ENCODE measurements at places on chromosomes 4 and X.

GRCh38 chrX:12497832-12498591 is 293.2 kb upstream of the PRPS2 start:
- no peak for DNase-seq

GRCh38 chr4:184404047-184404446 is 70.3 kb downstream of the IRF2 start:
- no peak for DNase-seq

DNA sequence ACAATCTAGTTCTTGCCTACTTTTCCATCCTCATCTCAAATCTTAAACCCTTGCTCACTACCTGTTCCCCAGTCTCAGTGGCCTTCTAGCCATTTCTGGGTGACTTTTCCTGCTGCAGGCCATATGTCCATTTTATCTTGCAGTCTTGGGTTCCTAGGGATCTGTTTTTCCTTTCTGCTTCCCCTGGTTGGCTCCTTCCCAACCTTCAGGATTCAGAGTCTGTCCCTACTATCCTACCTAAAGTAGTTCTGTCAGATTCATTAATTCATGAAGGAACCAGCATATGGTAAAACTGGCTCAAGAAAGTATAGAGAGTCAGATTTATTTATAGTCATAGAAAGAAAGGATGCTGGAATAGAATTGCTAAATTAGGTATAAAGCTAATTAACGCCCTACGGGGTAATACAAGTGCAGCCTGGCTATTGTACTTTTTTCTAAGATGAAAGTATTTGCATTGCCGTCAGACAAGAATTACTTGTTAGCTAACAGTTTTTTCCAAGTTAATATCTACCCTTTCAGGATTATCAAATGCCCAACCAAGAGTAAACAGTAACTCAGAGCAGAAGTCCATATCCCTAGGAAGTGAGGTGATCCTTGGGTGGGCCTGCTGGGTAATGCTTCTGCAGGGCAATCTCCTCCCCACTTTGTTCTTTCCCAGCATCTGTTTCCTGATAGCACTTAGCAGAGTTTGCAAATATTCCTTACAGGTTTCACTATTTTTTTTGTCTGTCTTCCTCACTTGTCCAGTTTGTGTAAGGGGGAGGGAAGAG is 63.6 kb downstream of the REPS2 start:
- DNase-seq = no peak

GRCh38 chrX:52031371-52031770 is 37.6 kb downstream of the MAGED4B start:
- no peak for DNase-seq

DNA sequence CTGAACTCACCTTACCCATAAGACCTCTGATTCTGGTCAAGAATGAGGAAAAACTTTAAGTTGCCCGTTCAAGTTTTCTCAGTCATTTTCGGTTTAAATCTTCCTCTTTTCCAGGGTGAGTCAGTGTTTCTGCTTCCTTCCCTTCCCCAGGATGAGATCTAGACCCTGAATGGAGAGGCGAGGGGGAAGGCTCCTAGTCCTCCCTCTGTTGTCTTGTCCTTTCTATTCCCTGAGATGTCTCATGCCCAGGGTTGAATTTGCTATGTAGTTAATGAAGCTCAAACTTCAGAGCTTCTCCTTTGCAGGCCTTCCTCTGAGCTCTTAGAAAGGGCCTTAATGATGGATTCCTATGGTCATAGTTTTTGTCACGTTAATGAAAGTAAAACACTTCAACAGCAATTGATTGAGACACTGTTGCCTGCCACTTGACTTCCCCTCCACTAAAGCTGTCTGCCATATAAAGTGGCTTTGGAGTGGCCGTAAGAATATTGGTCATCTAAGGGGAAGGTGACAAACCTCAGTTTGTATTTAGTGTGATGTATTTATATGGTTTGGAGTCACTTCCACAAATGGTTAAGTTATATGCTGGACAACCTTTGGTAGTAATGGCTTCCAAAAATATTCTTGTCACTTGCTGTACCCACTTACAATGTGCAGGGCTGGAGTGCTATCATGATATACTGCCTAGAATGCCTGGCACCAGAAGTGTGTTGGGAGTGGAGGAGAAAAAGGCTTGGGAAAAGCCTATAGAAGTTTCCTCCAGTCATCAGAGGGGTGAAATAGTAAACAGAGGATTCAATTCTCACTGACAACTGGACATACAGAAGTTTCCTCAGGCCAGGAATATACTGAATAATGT is 24.3 kb upstream of the GPRIN3 start:
- no peak for DNase-seq

DNA sequence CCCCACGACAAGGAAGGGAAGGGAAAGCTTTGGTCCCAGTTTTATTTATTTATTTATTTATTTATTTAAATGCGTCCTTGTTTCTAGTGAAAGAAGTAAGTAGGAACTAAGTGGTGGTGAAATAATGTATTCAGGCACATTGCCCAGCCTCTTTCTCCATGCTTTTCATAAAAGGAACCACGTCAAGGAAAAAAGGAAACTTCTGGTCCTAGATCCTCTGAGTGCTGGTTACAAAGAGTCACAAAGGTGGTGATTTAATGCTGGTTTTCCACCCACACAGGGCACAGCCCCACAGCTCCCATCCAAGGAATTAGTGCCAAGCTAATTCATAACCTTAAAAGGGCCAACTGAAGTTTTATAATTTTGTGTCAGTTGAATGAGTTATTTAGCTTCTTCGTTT is 206.6 kb upstream of the GYPA start:
- DNase-seq = no peak

GRCh38 chr4:7967501-7968261 is 28.0 kb upstream of the AFAP1 start:
- DNase-seq = no peak

DNA sequence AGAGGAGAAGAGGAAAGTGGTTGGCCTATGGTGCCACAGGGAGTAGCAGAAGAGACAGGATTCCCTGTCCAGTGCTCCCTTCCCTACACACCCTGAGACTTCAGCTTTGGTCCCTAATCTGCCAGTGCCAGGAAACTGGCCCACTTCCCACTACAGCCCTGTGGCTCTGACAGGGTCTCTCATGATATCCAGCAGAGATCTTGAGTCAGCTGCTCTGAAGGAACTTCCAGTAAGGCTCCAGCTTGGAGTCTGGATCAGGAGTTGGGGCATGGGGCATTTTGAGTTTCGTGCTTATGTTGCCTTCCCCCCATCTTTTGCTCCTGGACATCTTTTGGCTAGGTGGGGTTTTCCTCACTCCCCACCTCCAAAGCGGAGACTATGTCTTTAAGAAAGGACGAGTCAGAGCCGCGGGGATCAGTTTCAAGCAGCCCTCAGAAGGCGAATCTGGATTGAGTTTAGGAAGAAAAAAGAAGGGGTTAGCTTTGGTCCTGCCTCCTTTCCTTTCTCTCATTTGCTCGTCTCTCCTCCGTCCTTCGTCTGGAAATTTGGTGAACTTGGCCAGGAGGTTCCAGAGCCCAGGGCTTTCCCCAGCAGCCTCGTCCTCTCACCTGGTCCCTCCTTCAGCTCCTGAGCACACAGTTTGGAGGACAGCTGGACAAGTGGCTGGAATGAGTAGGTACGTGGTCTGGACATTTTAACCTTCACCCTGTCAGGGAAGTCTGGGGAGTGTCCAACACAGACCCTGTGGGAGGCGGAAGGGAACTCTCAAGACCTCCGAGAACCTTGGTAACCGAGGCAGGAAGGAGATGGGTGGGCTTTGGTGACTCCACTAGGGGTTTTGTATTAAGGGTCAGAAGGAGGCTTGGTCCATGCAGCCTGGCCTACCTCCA is 104.4 kb downstream of the RTL5 start:
- DNase-seq = no peak

- no peak for DNase-seq
Observed at GRCh38 chr4:52625216-52625615, 33.9 kb downstream of the USP46 start.

DNA sequence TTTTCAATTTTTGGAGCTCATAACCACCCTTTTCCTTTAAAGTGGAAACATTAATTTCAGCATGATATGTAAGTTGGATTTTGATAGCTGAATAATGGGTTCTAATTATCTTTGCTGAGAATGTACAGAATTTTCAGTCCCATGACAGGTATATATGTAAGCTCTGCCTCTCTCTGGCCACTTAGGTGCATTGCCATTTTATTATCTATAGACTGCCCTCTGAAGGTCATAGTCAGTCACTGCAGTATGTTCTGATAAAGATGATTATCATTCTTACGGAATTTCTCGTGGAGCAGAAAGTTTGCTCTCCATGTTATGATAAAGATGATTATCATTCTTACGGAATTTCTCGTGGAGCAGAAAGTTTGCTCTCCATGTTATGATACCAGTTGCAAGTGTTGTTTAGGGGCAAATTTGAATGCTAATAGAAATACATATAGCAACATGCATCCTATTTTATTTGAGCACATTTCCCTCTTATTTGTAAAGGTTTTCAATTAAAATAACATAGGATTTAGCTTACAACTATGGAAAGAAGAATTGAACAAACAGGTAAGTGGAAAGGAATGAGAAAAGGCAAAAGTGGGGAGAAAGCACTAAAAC is 10.4 kb downstream of the AFP start:
- peak; percentile 69 for DNase-seq

DNA sequence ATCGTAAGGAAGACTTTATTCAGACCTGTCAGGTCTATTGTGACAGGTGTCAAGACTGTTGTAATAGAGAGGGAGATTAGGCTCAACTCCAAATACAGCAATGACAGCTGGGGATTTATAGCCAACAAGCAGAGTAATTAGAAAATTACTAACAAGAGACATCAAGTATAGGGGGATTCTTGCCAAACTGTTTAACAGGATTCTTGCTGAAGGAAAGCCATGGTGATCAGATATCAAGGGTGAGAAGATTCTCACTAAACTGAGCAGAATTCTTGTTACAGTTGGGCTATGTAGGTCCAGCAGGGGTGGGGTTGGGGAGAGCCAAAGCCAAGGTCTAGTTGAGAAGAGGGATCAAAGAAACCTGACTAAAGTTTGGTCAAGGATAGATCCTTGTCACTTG is 461.0 kb upstream of the GALNT7 start:
- no peak for DNase-seq

DNA sequence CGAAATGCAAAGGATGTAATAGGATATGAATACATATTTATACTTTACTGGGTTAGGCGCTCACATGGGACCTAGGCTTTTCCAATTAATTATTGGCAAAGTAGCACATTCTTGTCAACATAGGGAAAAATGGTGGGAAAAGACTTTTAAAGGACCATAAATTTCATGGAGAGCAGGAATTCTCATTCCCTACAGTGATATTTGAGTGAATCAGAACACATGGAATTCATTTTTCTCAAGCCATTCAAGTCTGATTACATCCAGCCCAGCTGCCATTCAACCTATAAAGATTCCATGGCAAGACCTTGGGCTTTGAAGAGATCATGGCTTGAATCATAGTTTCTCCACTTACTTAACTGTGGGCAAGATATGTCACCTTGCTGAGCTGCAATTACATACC is 150.4 kb downstream of the SOWAHB start:
- no peak for DNase-seq

GRCh38 chr4:77773101-77773500 is 46.1 kb downstream of the CNOT6L start:
- no peak for DNase-seq
